NCI-H2107 (cell line): ENCODE measurements at places on chromosomes 11 and 22.

DNA sequence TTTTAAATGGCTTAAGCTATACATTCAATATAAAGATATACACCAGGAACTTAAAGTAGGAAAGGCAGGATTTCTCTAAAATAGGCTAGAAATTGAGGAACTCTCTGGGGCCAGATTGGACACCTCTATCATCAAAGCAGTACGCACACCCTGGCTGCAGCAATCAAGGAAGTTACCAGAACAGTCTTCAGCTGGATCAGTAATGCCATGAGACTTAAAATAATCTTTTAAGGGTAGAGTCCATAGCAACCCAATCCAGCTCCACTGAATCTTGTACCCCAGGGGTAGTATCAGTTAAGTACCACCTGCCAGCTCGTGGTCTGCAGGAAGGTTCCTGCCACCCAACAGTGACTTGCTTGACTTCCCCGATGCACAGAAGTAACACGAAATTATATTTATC lies 3.0 kb downstream of the RDX start:
- no peak for DNase-seq

GRCh38 chr11:17498058-17498457 lies 21.4 kb upstream of the ABCC8 start:
- no peak for DNase-seq

GRCh38 chr11:87072787-87073186 lies 35.1 kb downstream of the TMEM135 start:
- no peak for DNase-seq

DNA sequence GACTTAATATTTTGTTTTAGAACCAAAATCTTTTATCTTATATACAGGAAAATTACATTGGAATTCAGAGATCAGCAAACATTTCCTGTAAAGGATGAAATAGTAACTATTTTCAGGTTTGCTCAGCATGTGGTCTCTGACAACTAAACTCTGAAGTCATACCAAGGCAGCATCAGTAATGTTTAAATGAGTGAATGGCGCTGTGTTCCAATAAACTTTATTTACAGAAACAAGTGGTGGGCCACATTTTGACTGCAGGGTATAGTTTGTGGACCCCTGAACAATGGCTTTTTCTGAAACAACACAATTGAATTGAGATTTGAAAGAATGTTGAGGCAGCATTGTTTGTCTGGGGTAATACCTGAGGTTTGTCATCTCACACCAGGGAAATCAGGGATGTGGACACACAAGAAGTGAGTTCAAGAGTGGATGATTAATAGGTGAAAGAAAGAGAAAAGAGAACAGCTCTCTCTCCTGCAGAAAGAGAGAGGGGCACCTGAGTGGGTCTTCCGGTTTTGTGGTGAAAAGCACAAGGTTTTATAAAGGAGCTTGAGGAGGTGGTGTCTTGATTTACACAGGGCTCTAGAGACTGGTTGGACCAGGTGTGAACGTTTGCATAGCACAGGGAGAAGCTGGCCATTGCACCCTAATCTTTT lies 113.5 kb upstream of the VPREB1 start:
- no peak for DNase-seq

GRCh38 chr11:75246006-75246670 lies 5.6 kb downstream of the TPBGL start:
- no peak for DNase-seq
